Amniotic epithelial cell (primary cell): ENCODE measurements at places on chromosomes 3 and 15.

GRCh38 chr3:150370122-150370602 lies 37.9 kb upstream of the TSC22D2 start:
- peak; percentile 93 for DNase-seq

DNA sequence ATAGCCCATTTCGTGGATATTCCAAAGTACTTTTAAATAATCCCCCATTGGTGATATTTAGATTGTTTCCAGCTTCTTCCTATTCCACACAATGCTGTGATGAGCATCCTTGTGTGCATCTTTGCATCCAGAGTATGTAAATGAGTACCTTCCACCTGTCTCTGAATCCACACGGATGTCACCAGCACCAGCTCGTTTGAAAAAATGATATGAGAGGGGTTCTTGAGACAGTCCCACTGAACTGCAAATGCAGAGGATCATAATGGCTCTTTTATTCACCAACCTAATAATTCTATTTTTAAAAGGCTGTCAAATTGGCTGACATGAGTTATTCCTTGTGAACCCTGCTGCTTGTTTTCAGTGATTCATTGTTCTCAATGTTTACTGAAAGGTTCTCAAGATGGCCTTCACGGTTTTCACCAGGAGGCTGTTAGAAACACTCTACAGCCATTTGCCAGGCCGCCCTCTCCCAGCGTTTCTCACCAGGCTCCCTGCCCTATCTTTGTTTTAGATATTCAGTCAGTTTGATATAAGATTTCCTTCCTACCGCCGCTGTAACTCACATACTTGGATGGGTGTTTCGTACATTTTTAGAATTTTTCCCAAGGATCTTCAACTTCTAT lies 96.7 kb upstream of the PTPRG start:
- no peak for DNase-seq

DNA sequence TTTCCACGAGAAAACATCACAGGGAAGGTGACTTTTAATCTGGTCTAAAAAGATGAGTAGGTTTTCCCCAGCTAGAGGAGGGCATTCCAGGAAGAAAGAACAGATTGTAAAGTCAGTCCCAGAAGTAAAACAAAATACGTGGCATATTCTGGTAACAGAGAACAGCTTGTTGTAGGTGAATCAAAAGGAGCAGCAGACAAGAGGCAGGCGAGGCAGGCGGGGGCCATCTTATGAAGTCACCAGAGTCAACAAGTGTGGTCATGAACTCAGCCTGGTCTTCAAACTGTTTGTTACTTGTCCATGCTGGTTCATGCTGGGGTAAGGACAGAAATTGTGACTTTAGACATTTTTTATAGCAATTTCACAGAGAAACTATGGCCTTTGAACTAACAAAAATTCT lies 4.0 kb upstream of the POPDC2 start:
- DNase-seq: no peak

DNA sequence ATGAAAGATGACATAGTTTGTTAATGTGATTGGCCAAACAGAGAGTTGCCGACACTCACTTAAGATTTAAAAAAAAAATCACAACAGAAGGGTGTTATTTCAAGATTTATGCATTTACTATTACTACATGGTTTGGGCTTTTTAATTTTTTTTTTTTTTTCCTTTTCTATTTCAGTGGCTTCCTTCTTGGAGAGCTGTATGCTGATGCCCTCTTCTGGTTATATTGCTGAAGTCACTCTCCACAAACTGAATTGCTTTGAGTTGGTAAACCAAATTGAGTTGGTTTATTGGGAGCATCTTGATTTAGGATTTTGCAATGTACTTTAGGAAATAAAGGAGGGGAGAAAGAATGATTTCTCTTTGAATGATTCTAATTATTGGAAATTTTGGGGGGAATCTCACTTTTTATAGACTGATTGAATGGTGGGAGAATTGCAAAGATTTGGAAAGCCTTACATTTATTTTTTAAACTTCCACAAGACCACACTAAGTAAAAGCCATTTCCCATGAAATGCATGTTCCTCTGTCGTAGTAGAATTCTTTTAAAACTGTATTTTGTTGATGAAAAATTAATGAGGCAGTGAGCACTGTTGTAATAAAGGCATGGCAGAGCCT lies 186.6 kb upstream of the FEZF2 start:
- DNase-seq: peak; percentile 51

GRCh38 chr3:172739462-172739861 lies 11.1 kb upstream of the ECT2 start:
- DNase-seq: no peak

- no peak for DNase-seq
Measured at GRCh38 chr3:5840056-5840455, 652.5 kb downstream of the EDEM1 start.

GRCh38 chr3:115688418-115688817 lies 65.1 kb downstream of the GAP43 start:
- DNase-seq: no peak

GRCh38 chr3:58535531-58536500 lies 1.2 kb downstream of the ACOX2 start:
- peak; percentile 86 for DNase-seq

GRCh38 chr15:91849749-91850161 lies 3.8 kb upstream of the SLCO3A1 start:
- DNase-seq: no peak

DNA sequence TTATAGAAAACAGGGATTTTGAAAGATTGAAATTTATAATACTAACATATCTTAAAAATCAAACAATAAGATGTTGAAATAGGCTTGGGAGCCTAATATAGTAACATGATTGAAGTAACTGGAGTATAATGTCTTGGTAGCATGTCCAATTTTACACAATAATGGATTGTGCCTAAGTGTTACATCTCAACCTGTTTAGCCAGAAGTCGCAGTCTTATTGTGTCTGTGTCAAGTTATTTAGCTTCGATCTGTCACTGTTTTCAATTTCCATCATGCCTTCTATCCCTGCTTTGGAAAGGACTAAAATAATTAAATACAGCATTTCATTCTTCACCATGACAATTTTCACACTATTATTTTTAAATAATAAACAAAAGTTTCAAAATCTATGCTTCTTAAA lies 1352.2 kb downstream of the SI start:
- DNase-seq: no peak

DNA sequence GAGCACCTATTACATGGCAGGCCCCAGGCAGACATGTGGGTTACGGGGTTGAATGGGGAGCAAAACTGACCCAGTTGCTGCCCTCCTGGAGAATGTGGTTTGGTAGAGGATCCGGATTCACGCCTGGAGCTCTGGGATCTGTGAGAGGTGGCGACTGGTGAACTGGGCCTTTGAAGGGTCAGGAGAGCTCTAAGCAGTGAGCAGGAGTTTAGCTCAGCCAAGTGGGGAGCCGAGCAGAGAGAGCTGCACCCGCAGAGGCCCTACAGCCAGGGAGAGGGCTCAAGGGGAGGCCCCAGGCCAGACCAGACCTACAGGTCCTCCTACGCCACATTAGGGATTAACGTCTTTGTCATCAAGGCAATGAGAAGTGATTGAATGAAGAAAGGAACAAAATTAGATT lies 179.8 kb upstream of the TLE3 start:
- no peak for DNase-seq

- DNase-seq: no peak
Measured at GRCh38 chr3:45778761-45779201, 17.6 kb downstream of the SLC6A20 start.

DNA sequence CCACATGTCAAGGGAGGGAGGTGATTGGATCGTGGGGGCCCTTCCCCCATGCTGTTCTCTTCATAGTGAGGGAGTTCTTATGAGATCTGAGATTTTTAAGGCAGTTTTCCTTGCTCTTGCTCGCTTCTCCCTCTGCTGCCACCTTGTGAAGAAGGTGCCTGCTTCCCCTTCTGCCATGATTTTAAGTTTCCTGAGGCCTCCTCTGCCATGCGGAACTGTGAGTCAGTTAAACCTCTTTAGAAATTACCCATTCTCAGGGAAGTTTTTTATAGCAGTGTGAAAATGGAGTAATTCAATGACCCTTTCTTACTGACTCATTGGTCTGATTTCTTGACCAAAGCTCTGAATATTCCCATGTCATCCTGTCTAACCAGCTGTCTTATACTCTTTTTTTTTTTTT lies 484.4 kb upstream of the TPRG1 start:
- DNase-seq: peak; percentile 81

DNA sequence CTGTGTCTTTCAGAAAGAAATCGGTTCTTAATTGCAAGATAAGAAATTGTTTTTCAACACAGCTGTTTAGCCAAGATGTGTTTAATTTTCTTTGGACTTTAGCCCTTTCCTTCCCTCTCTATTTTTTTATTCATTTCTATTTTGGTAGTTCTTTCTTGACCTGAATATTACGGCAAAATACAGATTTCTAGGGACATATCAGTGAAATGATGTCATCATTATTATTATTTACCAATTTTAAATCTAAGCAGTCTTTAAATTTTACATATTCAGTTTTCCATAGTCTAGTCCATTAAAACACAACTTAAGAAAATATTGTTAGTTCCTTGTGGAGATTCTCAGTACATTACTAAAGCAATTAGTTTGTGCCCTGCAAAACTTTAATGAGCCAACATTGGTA lies 104.3 kb downstream of the MAP2K5 start:
- no peak for DNase-seq

DNA sequence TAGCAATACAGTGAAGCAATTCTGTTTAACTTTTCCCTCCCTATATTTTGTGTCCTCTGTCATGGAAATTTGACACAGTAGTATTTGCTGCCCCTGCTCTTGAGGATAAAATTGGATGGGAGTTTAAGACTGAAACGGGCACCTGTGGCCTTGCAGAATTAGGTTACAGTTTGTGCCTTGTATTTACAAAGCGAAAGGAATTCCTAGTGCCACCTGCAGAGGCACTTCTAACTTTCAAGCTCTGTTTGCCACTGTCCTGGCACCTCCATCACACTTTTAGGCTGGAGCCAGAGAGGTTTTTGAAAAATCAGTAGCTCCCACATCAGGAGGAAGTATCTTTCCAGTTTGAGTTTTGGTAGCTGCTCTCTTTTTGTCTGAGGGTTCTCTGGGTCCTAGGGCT lies 39.5 kb downstream of the CD86 start:
- no peak for DNase-seq

DNA sequence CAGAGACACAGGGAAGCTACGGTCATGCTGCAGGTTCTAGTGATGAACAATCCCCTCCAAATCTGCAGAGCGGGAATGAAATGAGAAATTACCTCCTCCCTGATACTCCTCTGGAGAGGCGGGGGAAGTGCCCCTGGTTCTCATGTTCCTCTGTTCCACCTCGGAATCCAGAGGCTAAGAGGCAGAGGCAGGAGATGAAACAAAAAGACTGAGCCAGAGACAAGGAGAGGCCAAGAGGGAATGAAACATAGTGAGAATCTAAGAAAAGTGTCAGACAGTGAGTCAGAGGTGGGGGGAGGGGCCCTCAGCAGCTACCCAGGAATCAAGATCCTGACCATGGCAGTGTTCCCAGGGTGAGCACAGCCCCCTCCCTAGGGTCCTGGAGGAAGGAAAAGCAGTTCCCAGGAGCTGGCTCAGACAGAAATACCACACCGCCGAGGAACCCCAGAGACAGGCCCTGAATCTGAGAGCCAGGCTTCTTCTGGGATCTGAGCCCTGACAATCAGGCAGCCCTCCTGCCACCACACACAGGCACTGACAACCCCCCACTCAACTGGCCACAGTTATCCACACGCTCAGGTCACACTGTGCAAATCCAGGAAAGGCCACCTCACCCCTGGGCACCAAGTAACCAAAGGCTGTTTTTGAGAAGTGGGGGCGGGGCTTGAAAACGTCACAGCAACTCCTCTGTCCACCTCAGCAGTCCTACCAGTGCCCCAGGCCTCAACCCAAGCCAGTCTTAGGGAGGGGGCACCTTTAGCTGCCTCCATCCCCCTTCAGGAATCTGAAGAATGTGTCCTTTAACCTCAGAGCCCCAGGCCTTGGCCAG lies 2.4 kb downstream of the CSRNP1 start:
- peak; percentile 98 for DNase-seq

- no peak for DNase-seq
Measured at GRCh38 chr3:127708837-127709236, 36.1 kb downstream of the ABTB1 start.

- DNase-seq: peak; percentile 23
Measured at GRCh38 chr3:127690106-127690505, 17.4 kb downstream of the ABTB1 start.

DNA sequence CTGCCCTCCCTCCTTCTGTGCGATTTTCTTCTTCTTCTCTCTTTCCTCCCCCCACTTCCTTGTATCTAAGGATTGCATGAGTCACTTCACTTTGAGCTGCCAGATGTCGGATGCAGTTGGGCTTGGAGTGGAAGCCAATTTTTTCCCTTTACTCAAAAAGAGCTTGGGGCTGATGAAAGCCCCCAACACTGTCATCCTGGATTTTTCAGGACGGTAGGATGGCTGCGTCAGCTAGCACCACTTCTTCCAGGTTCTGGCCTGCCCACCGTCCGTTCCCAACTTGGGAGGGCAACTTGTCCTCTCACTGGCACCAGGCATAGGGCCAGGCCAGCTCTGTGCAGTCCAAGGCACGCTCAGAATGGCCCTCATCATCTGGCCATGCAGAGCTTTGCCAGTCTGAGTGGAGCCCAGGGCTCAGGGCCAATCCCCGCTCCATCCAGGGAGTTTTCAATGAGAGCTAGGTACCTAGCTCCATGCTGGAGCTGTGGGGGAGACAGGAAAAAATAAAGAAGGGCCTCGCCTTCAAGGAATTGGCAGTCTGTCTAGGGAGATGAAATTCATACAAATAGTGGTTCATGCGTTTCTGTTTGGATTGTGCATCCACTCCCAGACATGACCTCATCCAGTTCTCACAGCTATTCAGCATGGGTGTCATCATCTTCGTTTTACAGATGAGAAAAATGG lies 47.7 kb upstream of the INSYN1 start:
- peak; percentile 59 for DNase-seq

GRCh38 chr15:100061944-100062343 lies 279.8 kb downstream of the ADAMTS17 start:
- DNase-seq: no peak

- no peak for DNase-seq
Measured at GRCh38 chr15:90271459-90272166, 6.1 kb downstream of the NGRN start.

DNA sequence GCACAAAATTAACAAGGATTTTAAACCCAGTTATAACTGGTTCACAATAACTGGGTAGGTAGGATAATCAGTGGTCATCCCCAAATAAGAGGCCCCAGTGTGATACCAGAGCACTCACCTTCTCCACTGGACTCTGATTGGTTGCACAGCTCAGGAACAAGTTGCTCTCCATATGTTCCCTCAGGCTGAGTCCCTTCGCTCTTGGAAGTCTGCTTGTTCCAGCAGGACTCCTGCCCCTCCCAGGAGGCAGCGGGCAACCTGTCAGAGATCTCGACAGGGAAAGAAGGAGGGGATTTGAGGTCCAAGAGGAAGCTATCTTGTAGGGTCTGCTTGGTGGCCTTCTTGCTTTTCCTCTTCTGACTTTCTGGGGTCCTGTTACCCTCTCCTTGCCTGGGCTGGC lies 51.6 kb upstream of the HEG1 start:
- DNase-seq: no peak
